T-helper 2 cell (primary cell): ENCODE measurements at places on chromosomes 3 and 15.

DNA sequence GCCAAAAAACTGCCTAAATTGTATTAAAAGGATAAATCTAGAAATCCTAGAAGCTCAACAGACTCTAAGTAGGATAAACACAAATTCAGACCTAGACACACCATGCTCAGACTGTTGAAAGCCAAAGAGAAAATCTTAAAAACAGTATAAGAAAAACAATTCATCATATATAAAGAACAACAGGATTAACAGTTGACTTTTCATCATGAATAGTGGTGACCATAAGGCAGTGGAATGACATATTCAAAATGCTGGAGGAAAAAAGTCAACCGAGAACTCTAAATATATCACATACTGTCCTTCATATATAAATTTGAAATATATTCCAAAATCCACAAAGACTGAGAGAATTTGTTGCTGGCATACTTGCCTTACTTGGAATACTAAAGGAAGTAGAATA is 77.3 kb downstream of the CEP152 start:
- DNase-seq: no peak

DNA sequence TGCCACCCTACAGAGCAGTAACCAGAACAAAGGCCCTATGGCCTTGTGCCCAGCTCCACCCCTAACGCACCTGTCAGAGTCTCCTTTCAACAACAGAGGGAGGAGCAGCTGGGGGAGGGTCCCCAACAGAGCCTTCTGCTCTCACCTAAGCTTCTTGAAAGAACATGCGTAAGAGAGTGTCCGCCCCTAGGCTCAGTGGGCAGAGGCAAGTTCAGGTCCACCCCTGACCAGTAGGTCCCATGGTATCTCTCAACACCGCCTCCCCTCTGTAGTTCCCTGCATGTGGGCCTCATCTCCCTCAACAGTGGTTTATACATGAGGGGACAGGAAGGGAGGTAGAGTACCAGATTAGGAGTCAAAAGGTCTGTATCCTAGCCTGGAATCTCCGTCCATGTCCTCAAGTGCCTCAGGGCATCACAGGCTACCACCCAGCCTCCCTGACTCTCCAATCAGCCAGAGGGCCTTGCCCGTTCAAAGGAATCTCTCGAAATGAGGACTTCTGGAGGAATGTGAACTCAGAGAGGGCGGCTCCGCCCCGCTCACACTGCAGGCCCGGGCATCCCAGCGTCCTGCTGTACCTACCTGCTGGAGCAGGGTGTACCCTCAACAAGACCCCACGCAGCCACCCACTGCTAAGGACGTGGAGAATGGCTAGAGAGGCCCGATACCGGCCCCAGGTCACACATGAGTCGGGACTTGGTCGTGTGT is 680 bp downstream of the POC1A start:
- DNase-seq: no peak

- DNase-seq: no peak
Observed at GRCh38 chr3:53880396-53881345, 1.3 kb downstream of the ACTR8 start.

DNA sequence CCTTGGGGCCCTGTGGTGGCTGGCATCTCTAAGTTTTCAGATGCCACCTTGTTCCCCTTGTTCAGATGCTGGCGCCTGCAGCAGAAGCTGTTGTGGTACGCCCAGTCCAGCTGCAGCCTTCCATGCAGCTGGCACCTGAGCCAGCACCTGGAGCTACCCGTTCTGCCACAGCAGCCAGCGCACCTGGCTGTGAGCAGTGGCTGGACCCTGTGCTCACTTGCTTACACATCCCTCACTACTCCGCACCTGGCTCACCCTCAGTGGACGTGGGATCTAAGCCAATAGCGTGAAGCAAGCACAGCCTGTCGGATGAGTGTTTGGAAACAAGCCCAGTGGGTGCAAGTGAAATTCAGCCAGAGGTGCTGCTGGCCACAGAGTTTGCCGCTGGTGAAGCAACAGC is 607.5 kb upstream of the BCHE start:
- no peak for DNase-seq

DNA sequence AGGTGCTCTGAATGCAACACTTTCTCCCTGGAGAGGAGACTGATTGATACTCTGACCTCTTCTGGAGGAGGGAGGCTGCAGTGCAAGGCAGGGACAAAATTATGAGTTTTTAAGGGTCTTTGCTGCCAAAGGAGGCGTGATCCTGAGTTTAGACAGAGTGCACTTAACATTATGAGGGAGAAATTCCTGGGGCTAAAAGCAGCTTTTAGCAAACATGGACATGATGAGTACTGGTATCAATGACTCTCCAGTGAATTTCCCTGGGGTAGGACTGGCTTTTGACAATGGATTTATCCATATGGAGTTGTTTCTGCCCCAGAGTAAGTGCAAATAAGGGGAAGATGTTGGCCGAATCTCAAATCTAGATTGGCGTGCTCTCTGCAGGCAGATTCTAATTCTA is 133.1 kb downstream of the THSD4 start:
- no peak for DNase-seq

- no peak for DNase-seq
Observed at GRCh38 chr3:134028486-134029255, 1.1 kb downstream of the SLCO2A1 start.
